ENCODE measurements at places on chromosomes 5 and 9.

DNA sequence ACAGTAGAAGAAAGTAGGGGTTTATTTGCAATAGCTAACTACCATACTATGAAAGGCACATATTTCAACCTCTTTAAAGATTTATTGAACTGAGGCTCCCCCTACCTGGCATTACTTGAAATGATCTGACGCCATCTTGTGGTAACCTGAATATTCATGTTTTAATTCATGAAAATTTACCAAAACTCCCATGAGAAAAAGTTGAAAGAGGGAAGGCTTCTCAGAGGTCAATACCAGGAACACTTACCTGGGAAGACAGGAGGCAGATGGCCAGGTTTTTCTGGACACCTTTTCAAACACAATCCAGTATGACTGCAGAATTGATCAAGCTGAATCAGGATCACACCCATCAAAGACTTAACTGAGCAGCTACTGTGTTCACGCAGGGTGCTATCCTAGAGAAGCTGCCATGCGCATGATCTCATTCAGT, 9.4 kb downstream of the PRELID2 start:
- DNase-seq = no peak

DNA sequence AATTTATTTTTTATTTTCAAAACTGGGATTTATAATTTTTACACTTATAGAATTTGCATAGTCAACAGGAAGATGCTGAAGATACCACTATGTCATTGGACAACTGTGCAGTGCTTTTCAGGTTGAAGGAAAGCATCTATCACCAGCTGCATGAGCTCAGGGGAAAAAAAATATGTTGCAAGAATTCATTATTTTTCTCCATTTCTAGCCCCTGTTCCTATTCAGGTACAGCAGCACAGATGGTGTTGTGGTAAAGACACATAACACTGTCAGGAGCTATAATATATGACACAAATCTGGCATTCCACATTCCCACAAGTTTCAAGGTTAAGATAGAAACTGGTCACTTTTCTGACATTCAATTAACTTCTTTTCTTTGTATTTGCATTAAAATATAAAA, 1088.6 kb downstream of the MAT2B start:
- DNase-seq = no peak

GRCh38 chr5:109844695-109845094, 155.0 kb downstream of the MAN2A1 start:
- no peak for DNase-seq

GRCh38 chr5:132372127-132372526, 2.6 kb downstream of the SLC22A5 start:
- no peak for DNase-seq

DNA sequence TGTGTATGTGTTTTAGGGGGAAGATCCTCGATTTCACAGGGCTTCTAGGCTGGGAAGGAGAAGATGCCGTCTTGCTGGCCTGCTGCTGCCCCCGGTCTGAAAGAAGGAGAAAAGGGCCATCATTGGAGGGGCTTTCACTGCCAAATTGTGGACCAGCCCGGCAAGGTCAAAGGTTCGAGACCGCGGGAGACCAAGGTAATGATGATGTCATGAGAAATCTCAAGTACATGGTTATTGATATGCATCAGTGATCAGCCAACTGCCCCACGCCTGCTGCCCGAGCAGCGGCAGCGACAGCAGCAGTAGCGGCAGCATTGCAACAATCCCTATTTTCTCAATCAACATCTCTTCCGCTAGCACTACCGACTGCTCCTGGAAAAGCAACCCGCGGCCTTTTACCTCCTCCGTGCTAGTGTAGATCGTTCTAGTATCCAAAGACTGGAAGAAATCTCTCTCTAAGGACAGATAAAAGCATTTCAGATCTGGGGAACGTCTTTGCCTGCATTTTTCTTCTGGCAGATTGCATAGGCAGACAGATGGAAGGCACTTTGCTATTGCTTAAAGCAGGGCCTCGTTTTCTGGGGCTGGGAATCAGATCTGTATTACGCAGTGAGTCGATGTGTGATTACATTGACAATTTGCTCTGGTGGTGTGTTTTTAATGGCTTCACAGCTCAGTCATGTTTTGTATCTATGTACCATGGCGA, 215.3 kb downstream of the MEF2C start:
- DNase-seq = peak; percentile 51

All from ELF-1 (cell line).